ENCODE measurements at places on chromosomes 16 and 17. TPM values are rescaled to one million over a fixed set of nuclear protein-coding genes. Genes with fewer than 3 reads are reported as not detected.

MMP15 gene
- 4.9 TPM for total RNA-seq

CYB561 gene
- 6.1 TPM for total RNA-seq

HOXB8 gene
- total RNA-seq: not detected

TBC1D3C gene
- not detected for total RNA-seq

GRCh38 chr17:74760404-74761105 is 12.1 kb downstream of the NHERF1 start:
- no peak for DNase-seq
- peak overlapping the region; percentile 97 for H3K27ac ChIP-seq
- peaks cover 87% of the 10 kb centered on the region for H3K4me1 ChIP-seq
- H3K36me3 ChIP-seq: peaks cover 2% of the 10 kb centered on the region
- H3K4me3 ChIP-seq: no peak overlapping the region

DNA sequence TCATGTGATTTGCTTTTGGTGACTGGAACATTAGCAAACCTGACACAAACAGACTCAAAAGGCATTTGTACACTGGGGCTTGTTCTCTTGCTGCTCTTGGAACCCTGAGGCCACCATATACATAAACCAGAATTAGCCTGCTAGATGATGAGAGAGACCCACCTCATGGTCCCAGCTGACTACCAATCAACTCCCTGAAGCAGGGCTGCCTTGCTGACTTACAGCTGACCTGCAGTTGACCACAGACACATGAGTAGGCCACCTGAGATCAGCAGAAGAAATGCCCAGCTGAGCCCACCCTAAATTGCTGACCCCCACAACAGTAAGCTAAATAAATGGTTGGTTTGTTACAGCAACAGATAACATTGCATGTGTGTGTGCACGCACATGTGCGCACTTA is 28.7 kb downstream of the BRIP1 start:
- H3K36me3 ChIP-seq: no peaks in the 10 kb centered on the region
- H3K4me1 ChIP-seq: peaks cover 19% of the 10 kb centered on the region
- no peak overlapping the region for H3K4me3 ChIP-seq
- H3K27me3 ChIP-seq: no peaks in the 10 kb centered on the region

- peaks cover 5% of the 10 kb centered on the region for H3K4me1 ChIP-seq
- no peaks in the 10 kb centered on the region for H3K36me3 ChIP-seq
- no peak for DNase-seq
- H3K27ac ChIP-seq: no peak overlapping the region
- H3K27me3 ChIP-seq: peaks cover 17% of the 10 kb centered on the region
Observed at GRCh38 chr17:58537266-58537665, 22.8 kb upstream of the MTMR4 start.

DNA sequence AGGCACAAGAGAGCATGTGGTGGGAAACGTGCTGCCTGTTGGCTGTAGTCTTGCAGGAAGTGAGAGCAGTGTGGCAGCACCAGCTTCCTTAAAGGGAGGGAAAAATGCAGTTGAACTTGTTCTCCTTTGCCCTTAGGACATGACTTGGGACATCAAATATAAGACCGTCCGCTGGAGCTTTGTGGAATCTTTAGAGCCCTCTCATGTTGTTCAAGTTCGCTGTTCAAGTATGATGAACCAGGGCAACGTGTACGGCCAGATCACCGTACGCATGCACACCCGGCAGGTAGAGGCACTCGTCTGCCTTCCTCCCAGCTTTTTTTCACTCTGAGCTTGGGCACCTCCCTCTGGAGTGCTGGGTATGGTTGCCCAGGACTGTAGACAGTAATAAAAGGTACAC is 23.3 kb downstream of the GPR179 start:
- no peak overlapping the region for H3K4me3 ChIP-seq
- peaks cover 37% of the 10 kb centered on the region for H3K36me3 ChIP-seq
- H3K4me1 ChIP-seq: no peaks in the 10 kb centered on the region
- no peak overlapping the region for H3K27ac ChIP-seq
- no peaks in the 10 kb centered on the region for H3K27me3 ChIP-seq
- no peak for DNase-seq

GRCh38 chr16:77469634-77470033 is 34.8 kb upstream of the ADAMTS18 start:
- no peaks in the 10 kb centered on the region for H3K36me3 ChIP-seq
- H3K4me3 ChIP-seq: no peak overlapping the region
- no peak overlapping the region for H3K27ac ChIP-seq
